Eye (tissue), 1 donor: ENCODE measurements at places on chromosomes 1 and 21.

DNA sequence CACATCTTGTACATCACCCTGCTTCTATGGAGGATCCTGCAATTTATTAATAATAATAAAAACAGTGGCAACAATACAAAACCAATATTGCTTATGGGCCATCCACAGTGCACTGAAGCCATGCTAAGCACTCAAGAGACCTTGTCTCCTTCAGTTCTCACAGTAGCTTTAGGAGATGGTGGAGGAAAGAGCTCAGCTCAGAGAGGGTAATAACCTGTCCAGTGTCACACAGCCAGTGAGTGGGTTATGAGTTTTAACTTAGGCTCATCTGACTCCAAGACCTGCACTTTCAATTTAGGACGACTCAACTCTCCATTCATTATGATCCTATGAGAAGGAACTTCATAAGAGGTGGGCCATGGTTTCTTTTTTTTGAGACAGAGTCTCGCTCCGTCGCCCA, 347.6 kb upstream of the RUNX1 start:
- DNase-seq: no peak

- DNase-seq: no peak
Observed at GRCh38 chr1:66330722-66331141, 203.2 kb upstream of the SGIP1 start.

DNA sequence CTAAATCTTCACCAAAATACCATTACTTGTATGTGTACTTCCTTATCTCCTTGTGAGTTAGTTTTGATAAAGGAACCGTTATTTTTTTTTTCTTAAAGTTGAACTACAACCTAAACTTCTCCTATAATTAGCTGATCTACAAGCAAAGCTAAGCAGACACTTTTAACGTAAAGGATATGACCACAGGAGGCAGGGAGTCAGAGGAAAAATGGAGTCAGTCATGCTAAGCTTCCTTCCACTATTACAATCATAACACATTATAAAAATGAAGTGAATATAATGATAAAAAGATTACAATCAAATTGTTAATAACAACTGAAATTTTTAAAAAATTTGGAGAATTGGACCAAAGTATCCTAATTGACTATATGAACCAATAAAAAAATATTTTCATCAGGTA, 892.6 kb downstream of the KCNT2 start:
- DNase-seq: no peak

DNA sequence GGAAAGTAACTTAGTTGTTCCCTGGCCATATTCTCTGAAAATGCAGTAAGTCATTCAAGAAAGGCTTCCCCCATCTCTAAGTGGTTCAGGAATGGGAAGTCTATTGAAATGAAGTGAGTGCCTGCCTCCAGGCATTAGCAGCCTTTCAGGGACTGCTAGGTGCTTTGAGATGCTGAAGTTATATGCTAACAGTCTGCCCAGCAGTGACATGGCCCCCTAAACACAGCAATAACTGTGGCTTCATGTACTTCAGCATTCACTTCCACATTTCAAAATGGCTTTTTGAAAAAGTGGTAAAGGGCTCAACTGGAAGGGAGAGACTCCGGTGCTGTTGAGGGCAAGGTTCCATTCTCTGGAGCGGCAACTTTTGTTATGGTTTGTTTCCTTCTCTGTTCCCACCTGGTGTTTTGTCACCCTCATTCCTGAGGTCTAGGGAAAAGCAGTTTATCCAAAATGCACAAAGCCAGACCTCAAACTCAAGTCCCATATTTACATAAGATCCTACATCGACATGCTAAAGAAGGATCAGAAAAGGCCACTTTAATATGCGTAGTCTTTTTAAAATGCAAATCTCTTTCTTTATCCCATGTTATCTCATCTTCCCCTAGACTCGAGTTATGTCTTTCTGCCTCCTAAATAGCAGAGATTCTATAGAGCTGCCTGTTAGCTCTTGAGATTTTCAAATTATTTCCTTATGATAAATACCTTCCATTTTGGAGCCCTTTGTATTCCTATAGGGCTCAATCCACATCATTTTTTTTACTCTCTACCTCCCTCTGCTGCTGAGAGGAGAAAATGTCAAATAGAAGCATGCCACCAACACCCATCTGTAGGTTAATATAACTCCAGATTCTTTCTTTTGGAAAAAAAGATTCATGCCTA, 34.2 kb upstream of the LRRC8C start:
- peak; percentile 81 for DNase-seq

DNA sequence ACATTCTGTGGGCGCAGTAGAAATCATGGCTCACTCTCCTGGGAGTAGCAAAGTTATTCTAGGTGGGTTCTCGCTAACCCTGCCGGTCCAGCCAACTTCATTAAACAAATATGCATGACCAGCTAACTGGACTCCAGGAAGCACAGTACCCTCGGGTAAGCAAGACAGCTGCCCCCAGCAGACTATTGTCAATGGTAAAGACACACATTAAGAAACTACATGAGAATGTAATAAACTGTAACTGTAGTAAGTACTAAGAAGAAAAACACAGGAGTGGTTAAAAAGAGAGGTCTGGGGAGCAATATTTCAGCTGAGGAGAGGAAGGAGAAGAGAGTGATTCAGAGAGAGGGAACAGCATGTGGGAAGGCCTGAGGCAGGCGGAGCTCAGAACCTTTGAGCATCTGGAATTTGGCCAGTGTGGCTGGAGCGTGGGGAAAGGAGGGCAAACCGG, 7.4 kb downstream of the SLC2A5 start:
- no peak for DNase-seq

DNA sequence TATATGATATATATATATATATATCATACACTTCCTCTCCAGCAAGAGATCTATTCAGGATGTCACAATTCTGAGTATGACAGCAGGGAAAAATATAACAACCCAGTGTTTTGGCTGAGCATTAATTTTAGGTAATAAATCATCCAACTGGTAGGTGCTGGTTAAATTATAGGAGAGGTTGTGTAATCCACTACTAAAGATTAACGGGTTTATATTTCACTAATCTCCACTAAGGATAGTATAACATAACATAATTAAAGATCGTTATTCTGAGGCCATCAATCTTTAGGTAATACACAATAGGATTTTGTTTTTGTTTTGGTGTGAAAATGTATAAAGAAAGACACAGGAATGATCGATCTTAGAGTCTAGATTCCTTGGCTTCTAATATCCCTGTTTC, 102.2 kb downstream of the COQ8A start:
- DNase-seq: no peak

GRCh38 chr1:210072129-210072528, 134.1 kb downstream of the SYT14 start:
- DNase-seq: peak; percentile 16

- no peak for DNase-seq
Observed at GRCh38 chr1:206460836-206461426, 9.3 kb upstream of the IKBKE start.
